ENCODE measurements at places on chromosomes 11 and 22. TPM values are rescaled to one million over a fixed set of nuclear protein-coding genes. Genes with fewer than 3 reads are reported as not detected.

HTR3B gene
- not detected for polyA plus RNA-seq

XKR3 gene
- not detected for polyA plus RNA-seq

IFITM1 gene
- polyA plus RNA-seq: 154 TPM

GAS2L1 gene
- 25.0 TPM for polyA plus RNA-seq

GCAT gene
- polyA plus RNA-seq: 97.6 TPM

LMO1 gene
- 3.6 TPM for polyA plus RNA-seq

KCNK4 gene
- polyA plus RNA-seq: not detected

CARD16 gene
- polyA plus RNA-seq: not detected

ANKRD49 gene
- 12.3 TPM for polyA plus RNA-seq
